ENCODE measurements at places on chromosomes 7 and 10. TPM values are rescaled to one million over a fixed set of nuclear protein-coding genes. Genes with fewer than 3 reads are reported as not detected.

- H3K27ac ChIP-seq = no peak overlapping the region
- H3K4me3 ChIP-seq = no peak overlapping the region
- DNase-seq = no peak
Observed at GRCh38 chr10:81215498-81215897, 659.5 kb upstream of the NRG3 start.

- DNase-seq = no peak
- no peak overlapping the region for H3K4me3 ChIP-seq
- H3K36me3 ChIP-seq = no peaks in the 10 kb centered on the region
- no peaks in the 10 kb centered on the region for H3K4me1 ChIP-seq
- no peaks in the 10 kb centered on the region for H3K27me3 ChIP-seq
Observed at GRCh38 chr10:108894402-108895301, 1028.7 kb downstream of the XPNPEP1 start.

The ENTPD7 gene
- 12.3 TPM for total RNA-seq

- no peaks in the 10 kb centered on the region for H3K4me1 ChIP-seq
- H3K27me3 ChIP-seq = no peaks in the 10 kb centered on the region
- no peak for DNase-seq
- no peak overlapping the region for H3K27ac ChIP-seq
- H3K36me3 ChIP-seq = no peaks in the 10 kb centered on the region
Observed at GRCh38 chr10:59779756-59780533, 26.7 kb upstream of the MRLN start.

GRCh38 chr7:2824678-2825461 lies 19.2 kb downstream of the GNA12 start:
- no peak overlapping the region for H3K4me3 ChIP-seq
- H3K4me1 ChIP-seq = peaks cover 13% of the 10 kb centered on the region
- no peak for DNase-seq
- H3K36me3 ChIP-seq = no peaks in the 10 kb centered on the region
- no peak overlapping the region for H3K27ac ChIP-seq
- H3K27me3 ChIP-seq = no peaks in the 10 kb centered on the region

Data from HCT116 (cell line).